Activated CD8-positive, alpha-beta memory T cell treated with anti-CD3 and anti-CD28 coated beads for 1 hour (primary cell): ENCODE measurements at places on chromosomes 5 and 9.

DNA sequence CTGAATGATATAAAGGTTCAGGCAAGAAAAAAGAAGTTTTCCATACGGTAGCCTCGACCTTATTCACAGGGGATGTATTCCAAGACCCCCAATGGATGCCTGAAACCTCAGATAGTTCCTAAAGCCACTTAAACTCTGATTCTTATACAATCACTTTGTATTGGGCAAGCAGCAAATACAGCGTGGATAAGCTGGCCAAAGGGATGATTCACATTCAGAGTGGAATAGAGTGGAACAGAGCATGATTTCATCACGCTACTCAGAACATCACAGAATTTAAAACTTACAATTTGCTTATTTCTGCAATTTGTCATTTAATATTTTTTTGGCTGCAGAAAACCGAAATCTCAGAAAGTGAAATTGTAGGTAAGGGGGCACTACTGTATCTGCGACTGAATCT, 40.5 kb upstream of the CDH18 start:
- DNase-seq: no peak

- no peak for DNase-seq
Observed at GRCh38 chr5:170570476-170570875, 66.7 kb downstream of the KCNIP1 start.

DNA sequence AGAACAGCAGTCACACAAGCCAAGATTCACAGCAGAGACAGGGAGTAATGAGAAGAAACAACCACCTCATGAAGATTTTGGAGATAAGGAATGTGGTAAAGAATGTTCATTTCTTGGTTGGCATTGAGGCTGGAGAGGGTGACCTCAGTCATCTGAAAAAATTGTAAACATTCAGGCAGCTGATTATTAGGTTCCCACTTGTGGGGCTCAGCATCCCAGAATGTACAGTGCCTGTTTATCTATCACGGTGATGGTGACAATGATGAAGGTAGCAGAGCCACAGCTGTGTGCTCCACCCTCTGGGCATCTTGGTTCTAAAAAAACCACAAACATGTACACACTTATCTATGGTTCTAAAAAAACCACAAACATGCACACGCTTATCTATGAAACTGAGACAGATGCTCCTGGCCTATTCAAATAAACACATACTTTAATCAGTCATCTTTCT, 143.9 kb upstream of the MOCS2 start:
- DNase-seq: no peak

GRCh38 chr9:124555043-124555442, 47.8 kb upstream of the NR5A1 start:
- no peak for DNase-seq

DNA sequence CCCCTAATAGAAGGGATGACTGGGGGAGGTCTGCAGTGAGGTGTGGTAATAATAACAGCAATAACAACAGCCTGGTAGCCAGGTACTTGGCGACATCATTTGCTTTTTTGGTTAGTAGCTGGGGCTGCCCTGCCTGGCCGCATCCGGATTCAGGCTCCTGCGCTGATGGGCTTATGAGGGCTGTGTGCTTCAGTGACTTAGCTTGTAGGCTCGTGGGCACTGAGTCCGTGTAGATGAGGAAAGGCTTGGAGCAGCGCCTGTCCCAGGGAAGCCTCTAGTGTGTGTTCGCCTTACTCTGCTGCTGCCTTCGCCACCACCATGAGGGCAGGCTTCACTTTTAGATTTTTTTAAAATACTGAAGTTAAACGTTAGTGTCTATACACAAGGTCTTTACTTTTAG, 4.5 kb downstream of the NDUFS6 start:
- DNase-seq: no peak

DNA sequence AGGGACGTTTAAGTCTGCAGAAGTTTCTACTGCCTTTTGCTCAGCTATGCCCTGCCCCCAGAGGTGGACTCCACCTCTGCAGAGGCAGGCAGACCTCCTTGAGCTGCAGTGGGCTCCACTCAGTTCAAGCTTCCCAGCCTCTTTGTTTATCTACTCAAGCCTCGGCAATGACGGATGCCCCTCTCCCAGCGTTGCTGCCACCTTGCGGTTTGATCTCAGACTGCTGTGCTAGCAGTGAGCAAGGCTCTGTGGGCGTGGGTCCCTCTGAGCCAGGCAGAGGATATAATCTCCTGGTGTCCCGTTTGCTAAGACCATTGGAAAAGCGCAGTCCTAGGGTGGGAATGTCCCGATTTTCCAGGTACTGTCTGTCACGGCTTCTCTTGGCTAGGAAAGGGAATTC, 2188.5 kb upstream of the WWC1 start:
- DNase-seq: no peak

DNA sequence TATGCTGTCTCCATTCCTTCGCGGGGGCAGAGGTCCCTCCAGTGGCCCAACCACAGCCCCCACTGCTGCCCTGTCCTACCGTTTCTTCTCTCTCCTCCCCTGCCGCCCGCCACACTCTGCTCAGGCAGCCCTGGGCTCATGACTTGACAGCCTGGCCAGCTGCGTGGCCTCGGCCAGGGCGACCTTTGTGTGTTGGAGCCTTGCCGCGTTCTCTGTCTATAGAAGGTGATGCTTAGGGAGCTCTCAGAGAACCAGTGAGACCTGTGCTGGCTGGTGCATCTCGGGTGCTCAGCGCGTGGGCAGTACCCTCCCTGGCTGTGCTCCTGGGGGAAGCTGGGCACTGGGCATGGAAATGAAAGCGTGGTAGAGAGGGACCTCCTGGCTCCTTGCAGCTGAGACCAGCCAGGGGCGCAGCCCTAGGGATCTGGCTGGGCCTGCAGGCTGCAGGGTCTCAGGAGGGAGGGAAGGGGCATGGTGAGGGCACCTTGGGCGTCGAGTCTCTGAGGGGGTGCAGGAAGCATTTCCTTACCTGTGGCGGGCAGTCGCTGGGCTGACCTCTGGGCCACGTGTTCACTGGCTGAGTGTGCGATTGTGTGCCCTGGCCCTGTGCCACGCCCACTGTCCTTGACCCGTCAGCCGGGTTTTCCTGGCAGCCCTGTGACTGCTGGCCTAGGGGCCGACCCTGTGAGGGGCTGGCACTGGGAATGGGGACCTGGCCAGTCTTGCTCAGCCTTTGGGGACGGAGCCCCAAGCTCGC, 50.3 kb downstream of the RXRA start:
- no peak for DNase-seq

GRCh38 chr9:120742951-120743416, 28.7 kb upstream of the MEGF9 start:
- DNase-seq: no peak

DNA sequence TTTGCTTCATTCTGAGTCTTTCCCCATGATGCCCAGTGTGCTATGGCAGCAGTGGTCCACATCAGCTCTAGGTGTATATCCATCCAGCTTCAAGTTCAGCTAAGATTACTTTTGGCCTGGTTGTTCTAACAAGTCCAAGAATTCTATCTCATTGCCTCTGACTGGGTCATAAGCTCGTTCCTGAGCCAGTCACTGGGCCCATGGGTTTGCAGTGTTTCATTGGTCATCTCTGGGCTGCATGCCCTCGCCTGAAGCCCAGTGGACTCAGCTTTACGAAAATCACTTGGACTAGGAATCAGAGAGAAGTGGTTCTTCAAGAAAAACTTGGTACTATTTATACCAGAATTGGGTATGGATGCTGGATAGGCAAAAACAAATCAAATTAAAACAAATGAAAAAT, 16.1 kb upstream of the ARHGAP26 start:
- no peak for DNase-seq

DNA sequence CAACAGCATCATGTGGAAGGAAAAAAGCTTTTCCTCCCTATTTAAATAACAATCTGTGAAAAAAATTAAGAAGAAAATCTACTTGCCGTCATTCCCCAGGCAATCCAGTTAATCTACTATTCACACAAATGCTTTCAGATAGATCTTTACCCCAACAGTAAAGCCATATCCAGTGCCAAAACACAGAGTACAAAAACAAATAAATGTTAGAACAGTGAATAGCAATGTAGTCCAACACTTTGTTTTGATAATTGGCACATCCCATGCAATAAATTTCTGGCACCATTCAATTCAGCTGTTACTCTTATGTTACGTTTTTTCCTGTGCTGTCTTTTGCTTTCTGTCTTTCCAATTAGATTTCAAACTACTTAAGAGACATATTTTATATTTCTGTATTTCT, 2245.5 kb upstream of the WWC1 start:
- no peak for DNase-seq

DNA sequence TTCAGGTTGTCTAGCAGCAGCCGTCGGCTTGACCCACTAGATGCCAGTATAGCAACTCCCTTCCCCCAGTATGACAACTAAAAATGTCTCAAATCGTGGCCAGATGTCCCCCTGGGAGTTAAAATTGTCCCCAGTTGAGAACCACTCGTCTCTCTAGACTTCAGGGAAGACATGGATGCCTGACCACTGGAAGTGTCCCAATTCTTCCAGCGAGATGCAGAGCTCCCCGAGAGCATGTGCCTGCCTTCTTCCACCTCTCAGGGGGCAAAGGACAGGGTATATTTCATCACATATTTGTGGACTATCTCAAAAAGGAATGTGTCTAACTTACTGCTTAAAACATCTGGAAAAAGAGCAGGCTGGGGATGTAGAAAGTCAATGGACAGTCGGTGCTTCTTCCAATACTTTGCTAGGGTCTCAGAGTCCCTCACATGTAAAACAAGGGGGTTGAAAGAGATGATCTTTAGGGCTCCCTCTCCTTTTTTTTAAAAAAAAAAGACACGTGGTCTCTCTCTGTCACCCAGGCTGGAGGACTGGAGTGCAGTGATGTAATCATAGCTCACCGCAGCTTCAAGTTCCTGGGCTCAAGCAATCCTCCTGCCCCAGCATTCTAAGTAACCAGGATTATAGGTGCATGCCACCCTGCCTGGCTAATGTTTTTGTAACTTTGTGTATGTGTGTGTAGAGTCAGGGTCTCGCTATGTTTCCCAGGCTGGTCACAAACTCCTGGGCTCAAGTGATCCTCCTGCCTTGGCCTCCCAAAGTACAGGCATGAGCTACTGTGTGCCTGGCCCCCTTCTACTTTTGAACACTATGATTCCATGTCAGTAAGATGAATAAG, 190.6 kb downstream of the DAB2IP start:
- no peak for DNase-seq

- no peak for DNase-seq
Observed at GRCh38 chr5:40390281-40391149, 289.2 kb upstream of the PTGER4 start.

- no peak for DNase-seq
Observed at GRCh38 chr9:18350995-18351595, 122.9 kb upstream of the ADAMTSL1 start.

DNA sequence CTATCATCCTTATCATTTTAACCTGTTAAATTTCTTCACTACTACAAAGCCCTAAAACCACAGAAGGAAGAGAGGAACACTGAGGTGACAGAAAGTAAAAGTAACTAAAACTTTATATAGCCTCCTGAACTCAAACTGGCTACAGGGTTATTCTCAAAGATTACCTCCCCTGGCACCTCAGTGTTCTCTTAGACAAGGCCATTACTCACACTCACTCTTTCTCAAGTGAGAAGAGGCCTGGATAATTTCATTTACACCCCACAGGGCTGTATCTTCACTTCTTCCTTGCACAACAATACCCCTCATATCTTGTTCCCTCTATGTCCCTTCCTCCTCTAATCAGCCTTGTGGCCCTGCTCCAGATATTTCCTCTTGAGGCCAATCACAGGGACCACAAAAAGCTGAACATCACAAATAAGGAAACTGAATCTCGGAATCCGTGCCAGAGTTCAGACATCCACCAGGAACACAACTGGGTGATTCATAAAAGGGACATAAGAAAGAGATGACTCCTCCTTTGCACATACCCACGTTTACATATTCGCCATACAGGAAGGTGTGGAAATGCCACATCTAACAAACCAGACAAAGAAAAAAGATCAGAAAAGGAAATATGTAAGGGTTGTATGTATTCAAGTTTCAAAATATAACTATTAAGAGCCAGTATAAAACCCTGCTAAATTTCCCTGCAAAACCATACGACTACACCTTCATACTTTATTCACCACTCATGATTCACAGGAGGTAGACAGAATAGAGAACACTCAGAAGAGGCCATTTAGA, 1.7 kb upstream of the KLHL3 start:
- DNase-seq: no peak

DNA sequence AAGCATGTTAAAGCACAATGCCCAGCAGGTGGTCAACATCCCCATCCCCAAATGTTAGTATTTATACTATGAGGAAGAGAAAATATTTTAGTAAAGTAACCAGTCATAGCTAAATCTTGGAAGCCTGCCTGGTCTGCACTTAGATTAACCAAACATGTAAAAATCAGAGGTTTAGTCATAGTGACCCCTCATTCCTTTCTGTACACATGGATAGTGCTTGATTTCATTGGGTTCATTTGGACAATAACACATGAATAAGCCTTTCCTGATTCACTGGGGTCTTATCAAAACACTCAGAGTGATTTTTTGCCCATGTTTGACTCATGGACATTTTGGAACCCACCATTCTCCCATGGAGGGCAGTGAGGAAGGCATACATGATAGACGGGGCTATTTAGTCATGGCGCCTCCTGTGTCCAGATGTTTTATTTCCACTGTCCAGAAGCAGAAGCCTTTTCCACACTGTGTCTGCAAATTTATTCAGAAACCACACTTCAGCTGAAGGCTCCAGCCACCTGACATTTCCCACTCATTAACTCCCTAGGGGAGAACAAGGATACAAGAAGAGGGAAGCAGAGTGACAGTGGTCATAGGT, 32.5 kb downstream of the OR1J1 start:
- no peak for DNase-seq

- DNase-seq: no peak
Observed at GRCh38 chr9:126051446-126052130, 275.0 kb upstream of the MVB12B start.

DNA sequence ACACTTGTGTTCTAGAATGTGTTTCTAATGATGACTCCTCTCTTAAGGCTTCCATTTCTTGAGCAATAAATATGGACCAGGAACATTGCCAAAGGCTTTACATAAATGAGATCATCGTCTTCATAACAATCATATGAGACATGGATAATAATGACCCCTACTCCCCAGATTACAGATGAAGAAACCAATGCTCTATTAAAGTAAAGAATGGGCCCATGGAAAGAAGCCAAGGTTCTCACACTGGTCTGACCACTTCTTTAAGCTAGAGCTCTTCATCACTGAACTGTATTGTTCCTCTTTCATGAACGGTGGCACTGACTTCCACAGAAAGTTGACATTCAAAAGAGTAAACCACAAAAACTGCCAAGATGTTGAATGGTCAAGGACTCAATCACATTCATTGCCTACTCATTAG, 65.3 kb downstream of the MARCHF3 start:
- no peak for DNase-seq

- no peak for DNase-seq
Observed at GRCh38 chr9:6566409-6567139, 79.0 kb downstream of the GLDC start.

GRCh38 chr5:131375351-131375750, 111.5 kb downstream of the CDC42SE2 start:
- DNase-seq: no peak

DNA sequence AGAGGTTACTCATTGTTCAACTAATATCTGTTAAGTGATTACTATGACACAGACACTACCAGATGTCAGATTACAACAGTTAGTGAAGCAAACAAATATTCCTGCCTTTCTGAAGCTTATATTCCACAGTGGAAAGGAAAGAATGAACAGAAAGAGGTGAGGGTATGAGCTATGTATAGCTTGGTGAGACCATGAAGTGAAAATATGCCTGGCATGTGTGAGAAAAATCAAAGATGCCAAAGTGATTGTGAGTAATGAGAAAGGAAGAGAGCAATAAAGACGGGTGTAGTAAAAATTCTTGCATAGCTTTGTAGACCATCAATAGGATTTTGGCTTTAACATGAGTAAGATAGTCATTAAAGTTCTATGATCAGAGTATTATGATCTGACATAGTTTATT, 734.5 kb upstream of the NUDT12 start:
- no peak for DNase-seq
